A172 (cell line): ENCODE measurements at places on chromosomes 16 and 17. TPM values are rescaled to one million over a fixed set of nuclear protein-coding genes. Genes with fewer than 3 reads are reported as not detected.

DNA sequence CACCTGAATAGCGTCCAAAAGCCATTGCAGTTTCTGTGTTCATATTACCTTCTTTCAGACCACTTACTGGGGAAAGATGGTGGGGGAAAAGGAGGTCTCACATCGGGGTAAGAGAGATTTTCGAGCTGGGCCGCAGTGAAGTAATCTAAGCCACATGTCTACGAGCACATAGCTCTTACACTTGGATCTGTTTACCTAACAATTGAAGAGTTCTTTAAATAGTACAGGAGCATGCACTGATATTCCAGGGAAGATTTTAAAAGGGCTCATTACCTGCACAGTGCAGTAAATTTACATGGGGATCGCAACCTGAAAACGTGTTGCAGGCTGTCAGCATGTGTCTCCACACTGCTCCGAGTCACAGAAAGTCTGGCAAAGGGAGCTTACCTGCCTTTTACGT is 12.6 kb downstream of the MAF start:
- no peak for DNase-seq

The SOST gene
- total RNA-seq, result 0.07 and 0.24 TPM in 2 replicates

GRCh38 chr17:1645207-1646171 is at the start of gene SCARF1:
SCARF1 (minus strand) TSS chr17:1645732; CDS start chr17:1645697, 35 bp downstream.
- no peak for DNase-seq

DNA sequence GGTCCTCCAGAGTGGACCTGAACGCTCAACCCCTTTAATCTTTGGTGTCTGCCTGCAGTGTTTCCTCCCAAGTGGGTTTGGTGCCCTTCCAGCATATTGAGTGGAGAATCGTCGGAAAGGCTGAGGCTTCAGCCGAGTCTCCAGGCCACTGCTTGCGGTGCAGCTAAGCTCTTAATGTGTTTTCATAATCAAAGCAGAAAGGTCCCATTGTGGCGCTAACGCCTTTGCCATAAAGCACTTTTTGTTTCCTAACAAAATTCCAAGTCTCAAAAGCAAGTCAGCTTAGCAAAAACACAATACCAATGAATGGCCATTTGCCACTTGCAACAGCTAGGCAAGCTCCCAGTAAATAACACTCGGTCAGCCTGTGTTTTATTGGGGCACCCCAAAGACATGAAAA is 57.6 kb downstream of the KSR1 start:
- DNase-seq, result no peak

DNA sequence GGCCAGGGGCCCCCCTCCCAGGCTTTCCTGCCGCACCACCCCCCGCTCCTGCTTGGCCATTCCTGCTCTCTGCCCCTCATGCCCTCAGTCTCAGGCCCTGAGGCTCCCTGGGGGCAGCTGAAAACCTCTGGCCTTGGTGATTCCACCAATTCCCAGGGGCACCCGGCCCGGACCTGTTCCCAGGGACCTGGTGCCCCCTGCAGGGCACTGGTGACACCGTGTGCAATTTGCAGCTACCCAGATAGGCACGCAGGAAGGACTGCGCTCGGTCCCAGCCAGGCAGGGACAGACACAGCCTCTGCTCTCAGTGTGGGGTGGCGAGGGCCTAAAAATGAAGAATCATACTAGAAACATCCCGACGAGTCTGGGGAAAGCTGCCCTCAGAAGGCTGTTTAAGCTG is 13.4 kb downstream of the WFDC1 start:
- no peak for DNase-seq

The CLEC19A gene
- 0.38 and 0.83 TPM in 2 replicates for total RNA-seq

DNA sequence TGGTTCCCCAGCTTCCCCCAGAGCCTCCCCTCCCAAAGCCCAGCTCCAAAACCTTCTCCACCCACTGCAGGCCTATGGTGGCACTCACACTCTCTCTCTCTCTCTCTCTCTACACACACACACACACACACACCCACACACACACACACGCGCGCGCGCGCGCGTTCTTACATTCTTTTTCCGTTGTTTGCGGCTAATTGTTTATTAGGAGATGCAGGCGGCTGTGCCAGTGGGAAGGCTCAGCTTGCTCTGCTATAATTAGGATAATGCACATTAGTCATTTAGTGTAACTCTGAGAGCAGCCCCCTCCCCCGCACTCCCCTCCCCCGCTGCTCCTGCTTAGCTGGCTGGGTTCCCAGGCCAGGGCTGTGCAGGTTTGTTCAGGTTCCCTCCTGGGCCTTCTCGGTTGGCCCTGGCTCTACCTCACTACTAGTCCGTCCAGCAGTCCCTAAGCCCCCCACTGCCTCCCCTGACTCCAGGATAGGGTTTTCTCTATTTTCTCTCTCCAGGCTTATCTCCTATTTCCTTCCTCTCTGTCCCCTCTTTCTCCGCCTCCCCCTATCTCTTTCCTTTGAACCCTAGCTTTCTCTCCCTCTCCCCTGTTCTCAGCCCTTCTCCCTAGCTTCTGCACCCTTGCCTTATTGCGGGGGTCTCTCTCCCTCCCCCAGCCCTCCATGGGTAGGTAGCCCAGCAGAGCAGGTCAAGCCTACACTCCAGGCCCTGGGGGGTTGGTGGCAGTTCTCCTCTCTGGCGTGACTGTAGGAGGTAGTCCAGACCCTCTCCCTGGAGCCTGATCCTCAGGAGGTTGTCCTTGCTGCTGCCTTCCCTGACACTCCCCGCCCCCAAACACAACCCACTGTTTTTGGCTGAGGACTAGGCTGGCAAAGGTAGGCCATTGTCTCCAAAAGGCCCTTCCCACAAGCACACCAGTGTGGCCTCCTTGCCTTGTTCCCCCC is 34.0 kb downstream of the TMEM132E start:
- DNase-seq, result no peak

The CTF1 gene
- 1.9 and 2.3 TPM in 2 replicates for total RNA-seq

DNA sequence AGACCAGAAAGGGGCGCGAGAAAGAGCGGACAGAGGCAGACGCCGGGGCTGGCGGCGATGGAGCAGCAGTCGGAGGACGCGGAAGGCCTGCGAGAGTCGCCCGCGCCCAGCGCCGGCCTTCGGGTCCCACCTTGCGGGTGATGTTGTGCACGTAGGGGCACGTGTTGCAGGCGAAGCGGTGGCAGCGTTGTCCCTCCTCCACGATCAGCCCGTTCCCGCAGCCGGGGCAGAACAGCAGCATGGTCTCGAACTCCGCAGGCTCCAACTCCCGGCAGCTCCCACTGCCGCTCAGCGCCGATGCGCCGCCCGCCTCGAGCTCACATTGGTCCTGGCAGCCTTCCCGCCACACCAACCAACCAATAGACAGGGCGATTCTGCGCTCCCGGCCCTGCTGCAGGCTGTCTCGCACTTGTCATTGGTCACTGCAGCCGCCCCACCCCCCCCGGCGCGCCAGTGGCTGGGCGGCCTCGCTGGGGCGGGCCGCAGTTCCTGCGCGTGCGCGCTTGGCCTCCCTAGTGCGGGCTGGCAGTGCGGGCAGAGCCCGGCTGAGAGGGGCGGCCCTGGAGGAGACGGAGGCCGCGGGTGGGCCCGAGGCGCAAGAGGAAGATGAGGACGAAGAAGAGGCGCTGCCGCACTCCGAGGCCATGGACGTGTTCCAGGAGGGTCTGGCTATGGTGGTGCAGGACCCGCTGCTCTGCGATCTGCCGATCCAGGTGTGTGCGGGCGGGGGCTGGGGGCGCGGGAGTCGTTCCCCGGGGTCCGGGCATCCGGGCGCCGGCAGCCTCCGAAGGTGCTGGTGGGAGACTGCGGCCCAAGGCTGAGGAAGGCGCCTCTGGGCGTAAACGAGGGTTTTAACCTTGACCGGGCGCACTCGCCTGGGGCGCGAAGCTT is at the start of the genes POLR3K and SNRNP25:
POLR3K (minus strand) TSS at position 263 of the 891 bp plus-strand sequence; CDS start at position 241, 22 bp downstream.
SNRNP25 (plus strand) TSS at position 483 of the 891 bp plus-strand sequence; CDS start at position 672, 189 bp downstream.
- DNase-seq, result peak; percentile 98

GRCh38 chr16:20707461-20707860 is 10.0 kb upstream of the ACSM1 start:
- no peak for DNase-seq

The CCL8 gene
- not detected in 2 replicates for total RNA-seq

The CACNG1 gene
- total RNA-seq, result not detected in 2 replicates

The ELP5 gene
- 102 and 104 TPM in 2 replicates for total RNA-seq

The KRTAP17-1 gene
- not detected in 2 replicates for total RNA-seq
